Fibroblast of skin of scalp (primary cell): ENCODE measurements at places on chromosomes 6 and 20.

DNA sequence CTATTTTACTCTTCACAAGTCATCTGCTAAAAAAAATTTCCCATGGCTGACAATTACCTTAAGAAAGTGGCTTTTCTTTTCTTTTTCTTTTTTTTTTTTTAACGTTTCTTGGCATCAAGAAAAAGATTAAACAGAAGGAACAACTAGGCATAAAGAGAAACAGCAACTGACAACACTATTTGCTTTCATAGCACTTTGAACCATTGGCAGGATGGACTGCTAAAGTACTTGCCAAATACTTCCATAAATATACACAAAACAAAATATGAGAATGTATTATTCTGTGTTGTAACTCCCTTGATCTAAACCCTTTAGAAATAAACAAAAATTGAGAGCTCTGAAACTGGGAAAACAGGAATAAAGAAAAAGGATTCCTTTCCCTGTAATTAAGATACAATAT is 20.0 kb upstream of the PLN start:
- no peak for DNase-seq

DNA sequence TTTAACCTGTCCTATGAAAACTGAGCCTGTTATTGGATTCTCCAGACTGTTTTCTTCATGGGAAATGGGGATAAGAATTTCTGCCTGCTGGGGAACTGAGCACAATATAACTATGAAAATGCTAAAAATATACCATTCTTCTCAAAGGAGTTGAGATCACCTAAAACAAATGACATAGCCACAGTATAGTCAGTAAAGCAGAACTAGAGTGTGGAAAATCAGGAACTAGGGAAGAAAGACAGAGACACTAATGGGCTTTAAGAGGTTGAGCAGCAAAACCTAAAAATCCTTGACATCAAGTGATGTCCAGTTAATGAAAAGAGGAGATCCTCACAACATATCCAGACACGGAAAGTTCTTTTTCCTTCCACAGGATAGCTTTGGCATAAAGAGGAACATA is 215.7 kb upstream of the CST7 start:
- no peak for DNase-seq

- no peak for DNase-seq
Measured at GRCh38 chr6:52009466-52010140, 77.8 kb downstream of the PKHD1 start.

DNA sequence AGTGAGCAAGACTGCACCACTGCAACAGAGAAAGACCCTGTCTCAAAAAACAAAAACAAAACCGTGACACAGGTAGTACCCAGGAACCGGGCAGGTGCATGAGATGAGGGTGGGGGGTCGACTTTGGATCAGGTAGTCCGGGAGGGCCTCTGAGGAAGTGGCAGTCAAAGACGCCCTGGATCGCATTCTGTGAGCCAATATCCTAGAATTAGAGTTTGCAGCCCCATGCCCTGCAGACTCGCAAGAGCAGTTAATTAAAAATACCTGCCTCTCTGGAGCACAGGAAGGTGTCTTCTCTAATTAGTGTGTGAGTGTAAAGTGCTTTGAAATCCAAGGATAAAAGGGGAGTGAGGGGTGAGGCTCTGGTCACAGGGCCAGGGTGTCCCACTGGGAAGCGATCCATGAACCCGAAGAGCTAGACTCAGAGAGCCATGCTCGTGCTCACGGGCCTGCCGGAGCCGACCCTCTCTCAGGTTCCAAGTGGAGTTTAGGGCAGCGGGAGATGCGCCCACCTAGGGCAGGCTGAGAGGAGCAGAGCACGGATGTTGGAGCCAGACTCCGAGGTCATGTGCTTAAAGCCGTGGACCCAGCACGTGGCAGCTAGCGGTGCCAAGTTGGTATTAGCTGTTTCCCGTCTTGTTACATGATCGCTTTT is 74.7 kb upstream of the PTPN1 start:
- no peak for DNase-seq

GRCh38 chr6:24988562-24988961 is 52.8 kb upstream of the RIPOR2 start:
- DNase-seq, result no peak

- DNase-seq, result no peak
Measured at GRCh38 chr6:20691185-20691584, 156.9 kb downstream of the CDKAL1 start.

DNA sequence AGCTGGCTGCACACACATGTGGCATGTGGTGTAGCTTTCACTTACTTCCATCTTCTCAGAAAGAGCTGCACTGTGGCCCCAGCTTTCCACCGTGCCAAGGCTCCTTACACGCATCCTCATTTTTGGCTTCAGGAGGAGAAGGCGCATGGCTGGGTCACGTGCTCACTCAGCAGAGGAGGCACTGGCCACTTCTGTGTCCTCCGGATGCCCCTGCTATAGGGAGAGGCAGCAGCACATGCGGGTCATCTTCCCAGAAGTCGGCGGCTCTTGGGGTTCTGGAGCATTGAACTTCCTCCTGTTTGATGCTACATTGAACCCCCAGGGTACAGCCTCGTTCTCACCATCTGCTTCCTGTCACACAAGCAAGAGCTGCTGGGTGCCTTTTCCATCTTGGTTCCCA is 111.3 kb downstream of the FAM120B start:
- DNase-seq, result no peak

- no peak for DNase-seq
Measured at GRCh38 chr6:36367743-36368142, 19.7 kb downstream of the ETV7 start.

- no peak for DNase-seq
Measured at GRCh38 chr6:7050004-7050403, 57.8 kb upstream of the RREB1 start.

- DNase-seq, result no peak
Measured at GRCh38 chr6:12481850-12482249, 191.7 kb downstream of the EDN1 start.

- peak; percentile 96 for DNase-seq
Measured at GRCh38 chr6:129490521-129491255, 219.3 kb downstream of the ARHGAP18 start.

GRCh38 chr6:127177923-127178231 is 59.4 kb downstream of the RSPO3 start:
- no peak for DNase-seq

GRCh38 chr6:149094934-149095351 is 222.6 kb upstream of the TAB2 start:
- DNase-seq, result peak; percentile 63

- DNase-seq, result no peak
Measured at GRCh38 chr20:48674461-48674860, 153.3 kb downstream of the PREX1 start.

GRCh38 chr6:124928851-124929250 is 33.4 kb upstream of the RNF217 start:
- no peak for DNase-seq

- DNase-seq, result no peak
Measured at GRCh38 chr6:70289299-70289698, 13.6 kb downstream of the COL9A1 start.

DNA sequence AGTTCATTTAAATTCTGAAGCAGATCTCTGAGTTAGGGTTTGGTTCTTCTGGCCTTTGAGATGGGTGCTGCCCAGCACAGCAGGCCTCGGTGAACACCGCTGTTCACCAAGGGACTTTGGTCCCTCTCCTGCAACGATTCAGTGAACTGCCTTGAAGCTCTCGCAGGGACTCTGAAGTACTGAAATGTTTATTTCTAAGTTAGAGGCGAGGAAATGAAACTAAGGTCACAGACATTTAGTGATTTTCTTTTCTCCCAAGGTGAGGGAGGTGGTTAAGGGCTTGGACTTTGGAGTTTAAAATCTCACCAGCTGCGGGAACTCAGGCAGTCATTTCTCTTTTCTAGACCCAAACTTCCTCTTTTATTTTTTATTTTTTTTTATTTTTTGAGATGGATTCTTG is 26.2 kb downstream of the E2F3 start:
- DNase-seq, result no peak

DNA sequence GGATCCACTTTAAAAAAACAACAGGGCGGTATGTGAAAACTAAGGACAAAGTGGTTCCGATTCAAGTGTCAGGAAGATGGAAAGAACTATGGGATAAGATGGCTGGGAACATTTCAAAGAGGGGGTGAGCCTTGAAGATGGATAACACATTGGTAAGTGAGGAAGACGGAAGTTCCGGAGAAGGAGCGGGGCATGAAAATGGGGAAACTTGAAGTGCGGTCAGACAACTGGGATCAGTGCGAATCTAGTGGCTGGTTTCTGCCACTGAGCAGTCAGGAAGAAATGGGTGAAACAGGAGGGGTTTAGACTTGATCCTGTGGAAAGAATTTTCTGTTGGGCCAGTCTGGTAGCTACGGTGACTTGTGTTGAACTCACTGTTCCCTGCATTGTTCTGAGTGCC is 1.2 kb downstream of the NAA20 start:
- DNase-seq, result no peak

- DNase-seq, result no peak
Measured at GRCh38 chr20:41094353-41095055, 42.8 kb upstream of the PLCG1 start.

DNA sequence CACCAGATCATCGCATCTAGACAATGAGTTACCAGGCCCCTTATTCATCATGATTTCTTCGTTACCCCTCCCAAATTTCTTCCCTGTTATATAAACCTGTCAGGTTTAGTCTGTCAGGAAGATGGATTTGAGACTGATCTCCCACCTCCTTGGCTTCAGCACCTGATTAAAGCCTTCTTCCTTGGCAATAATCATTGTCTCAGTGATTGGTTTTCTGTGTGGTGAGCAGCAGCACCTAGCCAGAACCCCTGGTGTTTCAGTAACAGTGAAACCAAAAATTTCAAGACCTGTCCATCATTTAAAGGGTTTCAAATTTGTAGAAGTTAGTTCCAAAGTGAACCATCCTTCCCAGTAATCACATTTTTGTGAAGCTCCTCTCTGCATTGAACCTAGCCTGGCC is 209.8 kb upstream of the GJE1 start:
- no peak for DNase-seq

- no peak for DNase-seq
Measured at GRCh38 chr20:64003960-64004725, 23.2 kb downstream of the PRPF6 start.

DNA sequence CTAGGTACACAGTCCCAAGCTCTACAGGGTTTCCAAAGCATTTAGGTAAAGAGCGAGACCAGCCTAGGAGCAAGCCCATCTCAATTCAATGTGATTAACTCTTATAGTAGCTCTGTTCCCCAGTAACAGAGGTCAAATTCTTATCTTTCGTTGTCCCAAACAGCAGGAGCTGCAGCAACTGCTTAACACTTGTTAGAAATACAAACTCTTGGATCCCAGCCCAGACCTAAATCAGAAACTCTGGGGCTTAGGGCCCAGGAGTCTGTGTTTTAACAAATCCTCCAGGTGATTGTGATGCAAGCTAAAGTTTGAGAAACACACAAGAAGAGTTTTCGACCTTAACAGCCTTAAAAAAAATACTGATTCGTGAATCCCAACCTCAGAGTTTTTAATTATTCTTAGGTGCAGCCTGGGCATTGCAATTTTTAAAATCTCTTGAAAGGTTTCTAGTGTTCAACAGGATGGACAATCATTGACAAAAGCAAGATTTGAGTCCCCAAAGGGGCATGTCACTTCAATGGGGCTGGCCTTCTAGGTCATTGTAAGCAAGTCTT is 127.4 kb upstream of the HCRTR2 start:
- DNase-seq, result no peak

DNA sequence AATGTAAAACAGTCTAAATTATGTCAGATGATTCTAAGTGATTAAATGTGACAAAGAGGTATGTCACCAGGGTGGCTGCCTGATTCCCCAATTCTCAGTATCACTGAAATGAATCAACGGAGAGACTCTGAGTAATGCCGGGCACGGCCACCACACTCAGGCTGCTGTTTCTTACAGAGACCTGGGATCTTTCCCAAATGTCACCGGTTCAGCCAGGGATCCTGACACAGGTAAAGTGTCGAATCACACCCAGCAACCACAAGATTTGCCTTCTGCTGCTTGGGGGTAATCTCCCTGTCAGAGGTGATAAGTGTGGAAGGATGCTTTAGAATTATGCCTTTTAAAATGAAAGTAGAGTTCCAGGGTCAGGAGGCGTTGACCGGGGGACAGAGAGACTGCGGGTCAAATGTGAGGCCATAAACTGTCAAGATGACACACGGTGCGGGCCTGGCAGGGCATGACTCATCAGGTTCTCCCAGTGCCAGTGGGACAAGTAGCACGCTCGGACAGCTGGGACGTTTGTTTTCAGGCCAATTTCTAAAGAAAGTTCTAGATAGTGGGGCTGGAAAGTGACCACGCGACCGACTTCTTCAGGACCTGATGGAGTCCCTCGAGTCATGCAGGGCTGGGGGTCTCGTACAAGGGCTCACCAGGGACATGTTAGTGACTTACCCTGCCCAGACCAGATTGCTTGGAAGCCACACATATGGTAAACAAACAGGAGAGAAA is 48.9 kb downstream of the PRDM1 start:
- DNase-seq, result no peak

GRCh38 chr6:150261997-150262697 is 106.7 kb upstream of the IYD start:
- no peak for DNase-seq

DNA sequence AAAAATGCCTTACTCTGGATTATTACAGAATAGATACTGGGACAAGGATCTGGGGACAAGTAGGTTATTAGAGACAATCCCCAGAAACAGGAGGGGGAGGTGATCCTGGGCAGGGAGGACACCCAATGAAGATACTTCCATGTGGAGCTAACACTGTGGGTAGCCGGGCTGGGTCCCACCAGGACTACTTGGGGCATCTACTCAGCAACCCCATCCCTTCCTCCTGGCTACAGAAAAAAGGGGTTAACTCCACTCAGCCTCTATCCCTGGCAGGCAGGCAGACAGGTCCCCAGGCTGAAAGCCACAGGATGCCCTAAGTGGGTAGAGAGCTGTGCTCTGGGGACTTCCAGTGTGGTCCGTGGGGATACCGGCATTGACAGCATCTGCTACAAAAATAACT is 68.0 kb upstream of the NXT1 start:
- DNase-seq, result no peak

- DNase-seq, result peak; percentile 56
Measured at GRCh38 chr6:34792605-34793500, 970 bp downstream of the BLTP3A start.

DNA sequence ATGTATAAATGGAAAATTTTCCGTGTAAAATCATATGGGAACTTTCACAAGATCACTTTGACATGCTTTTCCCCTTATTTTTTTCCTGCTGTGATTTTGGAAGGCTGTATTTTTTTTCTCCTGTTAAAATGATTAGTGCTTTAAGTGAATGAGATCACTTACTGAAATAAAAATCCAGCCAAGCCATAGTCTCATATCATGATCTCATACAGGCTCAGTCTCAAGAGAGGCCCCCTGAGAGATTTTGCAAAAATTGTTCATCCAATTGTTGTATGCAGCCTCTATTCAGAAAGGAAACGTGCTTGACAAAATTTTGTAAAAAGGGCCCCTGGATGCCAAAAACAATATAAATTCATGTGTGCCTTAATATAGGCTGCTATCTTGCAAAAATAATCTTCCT is 528.2 kb downstream of the HDGFL1 start:
- DNase-seq, result peak; percentile 13

GRCh38 chr6:111750753-111751673 is 122.2 kb downstream of the FYN start:
- no peak for DNase-seq

DNA sequence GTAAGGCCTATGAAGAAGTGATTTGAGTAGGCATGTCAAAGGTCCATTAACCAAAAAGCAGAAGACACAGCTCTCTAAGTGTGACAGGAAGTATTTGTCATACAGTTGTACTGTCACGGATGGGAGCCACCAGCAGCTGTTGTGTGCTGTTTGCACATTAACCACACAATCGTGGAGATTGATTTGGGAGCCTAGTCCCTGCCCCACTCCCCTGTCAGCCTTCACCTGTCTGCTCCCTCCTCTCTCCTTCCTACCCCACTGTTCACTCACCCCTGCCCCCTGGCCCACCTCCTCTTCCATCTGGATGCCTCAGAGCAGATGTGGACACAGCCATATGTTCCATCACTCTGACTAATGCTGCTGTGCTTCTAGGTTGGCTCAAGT is 124.7 kb upstream of the SPACA1 start:
- no peak for DNase-seq
